Jurkat, Clone E6-1 (cell line): ENCODE measurements at places on chromosomes 11 and 22.

DNA sequence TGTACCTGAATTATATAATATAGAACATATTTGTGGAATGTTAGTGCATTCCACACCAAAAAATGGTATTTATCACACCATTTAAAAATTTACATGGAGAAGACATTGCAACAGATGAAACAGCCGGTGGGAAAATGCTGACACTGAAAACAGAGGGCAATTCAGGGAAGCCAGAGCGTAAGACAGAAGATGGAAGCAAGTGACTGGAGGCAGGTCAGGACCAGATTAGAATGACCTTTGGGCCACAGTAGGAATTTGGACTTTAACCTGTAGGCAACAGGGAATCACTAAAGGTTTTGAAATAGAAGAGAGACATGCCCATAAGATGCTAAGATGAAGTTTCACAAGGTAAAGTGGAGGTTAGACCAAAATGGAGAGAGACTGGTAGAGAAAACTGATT lies 60.5 kb downstream of the METTL15 start:
- DNase-seq: no peak

DNA sequence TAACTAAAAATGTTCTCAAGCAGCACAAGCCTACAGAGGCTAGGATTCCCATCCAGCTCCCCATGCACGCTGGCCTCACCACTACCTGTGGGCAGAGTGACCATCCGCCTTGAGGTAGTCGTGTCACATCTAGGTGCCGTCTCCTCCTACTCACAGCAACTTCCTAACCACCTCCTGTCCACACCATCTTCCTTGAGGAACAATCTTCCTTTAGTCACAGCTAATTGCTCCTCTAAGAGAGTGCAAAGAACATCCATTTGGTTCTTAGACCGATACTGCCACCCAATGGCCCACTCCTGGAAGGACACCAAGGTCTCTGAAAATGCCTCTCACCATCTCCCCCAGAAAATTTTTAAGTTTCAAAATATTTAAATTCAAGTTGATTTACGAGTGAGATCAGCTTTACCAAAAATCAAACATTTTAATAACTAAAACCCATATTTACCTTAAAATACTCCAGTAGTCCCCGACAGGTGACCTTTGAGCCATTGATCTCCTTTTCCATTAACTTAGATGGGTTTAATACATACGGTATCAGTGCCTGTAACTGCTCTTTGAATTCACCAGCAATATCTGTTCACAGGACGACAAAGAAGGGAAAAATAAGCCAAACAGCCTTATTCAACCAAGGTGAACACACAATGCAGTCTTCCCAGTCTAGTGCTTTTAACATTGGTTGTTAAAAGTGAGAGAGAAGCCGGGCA lies 21.7 kb upstream of the PLAAT3 start:
- DNase-seq: peak; percentile 44

DNA sequence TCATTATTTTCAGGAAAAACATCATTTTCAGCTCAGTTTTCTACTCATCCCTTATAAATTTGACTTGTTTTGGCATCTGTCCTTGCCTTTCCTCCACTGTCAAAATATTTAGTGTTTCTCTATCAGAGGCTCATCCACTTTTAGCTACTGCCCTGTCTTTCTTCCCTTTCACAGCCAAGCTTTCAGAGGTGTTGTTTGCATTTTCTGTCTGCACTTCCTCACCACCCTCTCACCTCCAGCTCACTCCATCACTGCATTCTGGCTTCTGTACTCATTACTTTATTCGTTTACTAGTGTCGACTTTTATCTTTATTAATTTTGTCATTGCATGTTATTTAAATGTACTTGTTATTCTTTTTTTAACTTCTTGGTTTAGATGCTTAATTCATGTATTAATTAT lies 26.7 kb upstream of the NNMT start:
- DNase-seq: no peak

GRCh38 chr22:20022978-20023613 lies 2.2 kb downstream of the TANGO2 start:
- DNase-seq: no peak

DNA sequence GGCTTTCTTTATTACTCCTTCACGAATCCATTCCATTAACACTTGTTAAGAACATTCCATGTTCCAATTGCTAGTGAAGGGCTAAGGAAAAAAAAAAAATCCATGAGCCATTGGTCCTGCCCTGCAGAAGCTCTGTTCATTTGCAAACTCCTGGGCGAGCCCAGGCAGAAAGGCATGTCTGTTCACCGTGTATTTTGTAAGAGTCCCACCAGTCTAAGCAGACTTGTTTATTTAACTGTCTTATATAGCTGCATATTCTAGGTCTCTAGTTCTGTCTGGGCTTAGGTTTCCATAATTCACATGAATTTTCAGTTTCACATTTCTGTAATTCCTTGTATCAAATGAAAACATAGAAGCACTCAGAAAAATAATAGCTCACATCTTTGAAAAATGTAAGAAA lies 97.4 kb upstream of the POU2AF2 start:
- DNase-seq: no peak

GRCh38 chr11:122793515-122793914 lies 44.8 kb upstream of the CRTAM start:
- DNase-seq: no peak

- DNase-seq: no peak
These were observed at the start of gene NAALAD2 for GRCh38 chr11:90134478-90135003. NAALAD2 (plus strand) TSS chr11:90134663; CDS start chr11:90134759, 96 bp downstream.

DNA sequence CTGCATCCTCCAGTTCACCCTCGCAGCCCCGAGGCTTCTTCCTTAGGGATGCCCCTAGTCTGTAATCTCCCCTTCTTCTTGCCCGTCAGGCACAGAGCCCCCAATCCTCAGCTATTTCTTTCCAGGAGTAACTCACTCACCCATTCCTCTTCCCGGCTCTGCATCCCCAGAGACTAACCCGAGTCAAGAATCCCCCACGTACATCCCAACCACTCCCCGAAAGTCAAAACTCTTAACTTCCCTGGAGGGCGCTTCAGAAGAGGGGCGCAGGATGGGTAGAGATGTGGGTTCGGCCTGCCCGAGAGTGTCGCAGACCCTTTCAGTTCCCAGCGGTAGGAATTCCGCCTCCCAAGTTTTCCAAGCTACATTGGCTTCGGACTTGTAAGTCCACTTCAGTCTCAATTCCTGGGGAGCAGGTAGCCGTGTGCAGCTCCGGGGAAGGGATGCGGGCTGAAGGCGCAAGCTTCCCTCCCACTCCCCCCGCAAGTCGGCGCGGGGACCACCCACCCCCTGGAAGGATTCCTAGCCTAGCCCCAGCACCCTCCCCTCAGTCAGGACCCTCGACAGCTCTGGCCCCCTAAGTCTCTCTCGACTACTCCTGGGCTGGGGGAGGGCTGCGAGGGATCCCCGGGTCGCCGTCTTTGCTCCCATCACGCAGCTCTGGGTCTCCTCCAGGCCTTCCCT lies 871 bp downstream of the BDNF start:
- no peak for DNase-seq

DNA sequence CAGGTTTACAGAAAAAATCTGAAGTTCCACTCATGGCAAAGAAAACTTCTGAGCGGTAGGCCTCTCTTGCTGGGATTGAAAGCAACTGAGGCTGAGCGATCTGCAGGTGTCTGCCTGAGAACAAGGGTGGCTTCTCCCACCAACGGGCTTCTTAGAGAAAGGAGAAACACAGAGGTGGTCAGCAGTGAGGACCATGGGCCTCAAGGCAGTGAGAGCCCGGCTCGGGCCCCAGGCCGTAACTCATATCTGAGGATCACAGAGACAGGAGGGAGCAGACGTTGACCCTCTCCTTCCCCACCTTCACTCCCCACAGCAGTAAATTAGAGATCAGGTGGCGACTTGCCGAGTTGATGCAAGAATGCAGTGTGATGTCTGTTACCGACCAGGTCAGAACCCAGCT lies 50.9 kb upstream of the RTL6 start:
- DNase-seq: no peak
